ENCODE measurements at places on chromosomes 16 and 17.

- DNase-seq = no peak
Observed at GRCh38 chr16:15548482-15548891, 94.5 kb downstream of the MARF1 start.

DNA sequence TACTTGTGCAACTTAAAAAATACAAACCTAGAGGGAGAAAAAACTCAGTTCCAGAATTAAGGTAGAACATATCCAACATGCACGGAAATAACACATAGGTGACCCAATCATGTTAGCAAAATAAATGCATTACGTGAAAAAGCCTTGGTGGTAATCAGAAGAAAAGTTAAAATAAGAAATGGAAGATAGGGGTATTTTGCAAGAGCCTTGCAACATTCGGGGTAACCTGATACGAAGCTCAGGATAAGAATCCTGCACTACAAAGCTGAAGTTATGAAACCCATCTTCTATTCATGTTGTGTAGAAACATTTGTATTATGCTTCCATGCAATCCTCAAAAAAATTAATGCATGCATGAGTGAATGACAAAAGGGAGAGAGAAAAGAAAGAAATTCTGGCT lies 33.1 kb downstream of the CHCT1 start:
- no peak for DNase-seq

DNA sequence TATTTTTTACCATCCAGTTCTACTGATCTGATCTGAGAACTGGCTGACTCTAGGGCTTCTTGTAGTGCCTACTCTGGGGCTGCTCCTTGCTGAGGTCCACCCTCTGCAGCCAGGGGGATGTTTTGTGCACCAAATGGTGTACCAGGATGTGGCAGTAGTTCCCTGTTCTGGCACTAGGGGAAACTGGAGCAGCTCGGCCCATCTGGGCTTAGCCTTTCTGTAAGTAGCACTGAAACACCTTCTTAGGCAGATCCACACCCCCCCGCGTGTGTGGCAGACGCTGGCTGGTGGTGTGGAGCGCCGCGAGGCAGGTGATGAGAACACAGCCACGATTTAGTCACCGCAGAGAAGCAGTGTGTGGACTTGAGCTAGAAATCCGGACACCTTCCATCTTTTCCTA lies 17.0 kb downstream of the DUSP14 start:
- DNase-seq = peak; percentile 16

DNA sequence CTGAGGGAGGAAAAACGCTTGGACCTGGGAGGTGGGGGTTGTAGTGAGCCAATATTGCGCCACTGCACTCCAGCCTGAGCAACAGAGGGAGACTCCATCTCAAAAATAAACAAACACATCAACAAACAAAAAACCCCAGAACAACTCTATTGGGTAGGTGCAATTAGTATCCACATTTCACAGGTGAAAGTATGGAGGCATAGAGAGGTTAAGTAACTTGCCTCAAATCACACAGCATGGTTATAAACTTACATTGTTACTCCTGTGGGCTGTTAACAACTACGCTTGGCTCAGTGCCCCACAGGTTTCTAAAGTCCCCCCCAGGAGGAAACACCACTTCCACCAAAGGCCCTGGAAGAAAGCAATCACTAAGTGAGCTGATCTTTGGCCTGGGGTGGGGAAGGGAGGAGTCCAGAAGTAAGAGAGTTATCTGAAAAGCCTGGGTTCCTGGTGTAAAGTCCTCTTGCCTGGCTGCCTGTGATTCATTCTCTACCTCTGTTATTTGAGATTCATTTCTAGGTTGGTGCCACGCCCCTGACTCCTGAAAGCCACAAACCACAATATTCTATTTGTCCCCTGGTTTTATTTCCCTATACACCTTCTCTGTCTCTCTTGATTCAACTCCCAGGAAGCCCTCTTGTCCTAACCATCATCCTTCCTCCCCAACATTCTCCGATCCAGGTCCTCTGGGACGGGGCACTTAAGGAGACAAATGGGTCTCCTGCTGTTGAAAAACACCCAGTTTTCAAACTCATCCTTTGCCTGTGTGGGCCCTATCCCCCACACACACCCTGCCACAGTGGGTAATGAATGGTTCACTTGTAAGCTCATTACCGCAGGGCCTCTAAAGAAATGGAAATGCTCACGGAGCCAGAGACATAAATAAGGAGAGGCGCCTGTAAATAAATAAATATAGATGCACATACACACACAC lies 195.4 kb downstream of the XYLT1 start:
- DNase-seq = no peak

DNA sequence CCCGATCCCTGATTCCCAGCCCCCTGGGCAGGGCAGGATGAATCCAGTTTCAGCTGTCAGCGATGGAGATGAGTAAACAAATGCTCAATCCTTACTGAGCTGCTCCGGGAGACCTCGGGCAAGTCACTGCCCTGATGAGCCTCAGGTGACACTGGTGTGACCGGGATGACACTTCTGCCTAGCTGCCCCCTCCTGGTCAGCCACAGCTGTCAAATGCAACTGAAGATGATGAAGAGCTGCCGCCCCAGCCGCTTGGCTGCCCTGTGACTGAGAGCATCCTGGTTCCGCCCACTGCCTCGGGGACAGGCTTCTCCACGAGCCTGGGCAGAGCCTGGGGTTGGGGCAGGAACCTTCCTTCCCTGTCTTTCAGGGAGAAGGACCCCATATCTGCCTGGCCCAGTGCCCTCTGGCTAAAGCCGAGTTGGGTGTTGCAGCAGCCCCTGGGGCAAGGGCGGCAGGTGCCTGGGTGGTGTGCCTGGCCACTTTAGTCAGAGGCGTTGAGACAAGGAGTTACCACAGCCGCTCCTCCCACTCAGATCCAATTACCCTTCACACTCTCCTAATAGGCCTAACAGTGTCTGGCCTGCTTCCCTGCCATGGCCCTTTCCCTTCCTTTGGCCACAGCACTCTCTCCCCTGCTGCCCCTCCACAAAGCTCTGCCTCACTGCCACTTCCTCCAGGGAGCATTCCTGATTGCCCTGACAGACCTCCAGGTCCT lies 5.5 kb downstream of the CCL17 start:
- DNase-seq = no peak
